ENCODE measurements at places on chromosomes 2 and 18. TPM values are rescaled to one million over a fixed set of nuclear protein-coding genes. Genes with fewer than 3 reads are reported as not detected.

The APCDD1 gene
- 10.3 TPM for total RNA-seq

The GALNT13 gene
- 28.4 TPM for total RNA-seq

The KRTCAP3 gene
- not detected for total RNA-seq

The ASPRV1 gene
- 2.8 TPM for total RNA-seq

All from occipital lobe (tissue), 3 donors.